ENCODE measurements at places on chromosomes 3 and 15. TPM values are rescaled to one million over a fixed set of nuclear protein-coding genes. Genes with fewer than 3 reads are reported as not detected.

GRCh38 chr15:63896336-63897115 lies 62.8 kb upstream of the HERC1 start:
- no peak for DNase-seq

- no peak for DNase-seq
These were observed 37.9 kb downstream of the NTRK3 start for GRCh38 chr15:88218557-88219221.

- DNase-seq, result no peak
These were observed 22.4 kb downstream of the LIPC start for GRCh38 chr15:58453931-58454793.

DNA sequence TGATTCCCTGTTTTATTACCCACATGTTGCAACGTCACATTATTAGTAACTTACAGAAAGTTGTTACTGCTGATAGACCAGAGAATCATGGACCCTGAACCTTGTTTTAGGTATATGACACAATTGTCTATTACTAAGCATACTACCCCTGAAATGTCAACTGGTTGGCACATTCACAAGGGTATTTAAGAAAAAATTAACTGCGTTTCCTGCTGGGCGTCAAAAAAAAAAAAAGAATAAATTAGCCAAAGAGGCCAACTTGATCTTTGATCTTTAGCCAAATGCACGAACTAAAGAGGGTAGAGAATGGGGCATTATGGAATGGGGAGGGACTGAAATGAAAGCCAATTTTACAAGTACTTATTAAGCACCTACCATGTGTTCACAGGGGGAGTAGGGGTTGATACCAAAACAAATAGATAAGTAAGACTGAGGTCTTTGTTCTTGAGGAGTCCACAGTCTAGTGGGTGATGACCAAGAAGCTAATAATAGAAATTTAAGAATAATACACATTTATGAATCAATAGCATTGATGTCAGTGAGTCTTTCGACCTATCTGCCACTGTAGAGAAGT lies 17.8 kb upstream of the MUC13 start:
- no peak for DNase-seq

GRCh38 chr15:60251300-60252070 lies 146.3 kb downstream of the ANXA2 start:
- no peak for DNase-seq

- no peak for DNase-seq
These were observed 72.3 kb downstream of the CLDN11 start for GRCh38 chr3:170490828-170491560.

DNA sequence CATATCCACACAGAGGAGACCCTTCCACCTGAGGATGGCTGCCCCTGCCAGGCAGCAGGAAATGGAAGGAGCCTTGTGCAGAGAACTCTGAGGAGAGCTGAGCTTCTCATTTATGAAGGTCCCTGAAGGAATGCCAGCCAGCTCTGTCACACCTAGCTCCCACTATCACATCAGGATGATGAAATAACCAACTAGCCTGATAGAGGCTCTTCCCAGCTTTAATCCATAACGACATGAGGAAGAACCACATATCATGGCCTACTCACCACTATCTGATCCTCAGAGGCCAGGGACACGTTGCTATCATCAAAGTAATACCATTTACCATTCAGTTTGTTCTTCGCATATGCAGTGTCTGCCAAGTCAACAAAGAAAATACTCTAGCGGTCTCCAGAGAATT lies 1.5 kb upstream of the C3orf62 start:
- DNase-seq, result no peak

Gene TMEM212
- total RNA-seq, result not detected

Gene PRTG
- 1.2 TPM for total RNA-seq
